ENCODE measurements at places on chromosomes 6 and 20.
A peak's percentile ranks its signal among the peaks of the same experiment; 100 is the strongest.

GRCh38 chr6:90319979-90320685 lies 23.5 kb upstream of the BACH2 start:
- DNase-seq = no peak

DNA sequence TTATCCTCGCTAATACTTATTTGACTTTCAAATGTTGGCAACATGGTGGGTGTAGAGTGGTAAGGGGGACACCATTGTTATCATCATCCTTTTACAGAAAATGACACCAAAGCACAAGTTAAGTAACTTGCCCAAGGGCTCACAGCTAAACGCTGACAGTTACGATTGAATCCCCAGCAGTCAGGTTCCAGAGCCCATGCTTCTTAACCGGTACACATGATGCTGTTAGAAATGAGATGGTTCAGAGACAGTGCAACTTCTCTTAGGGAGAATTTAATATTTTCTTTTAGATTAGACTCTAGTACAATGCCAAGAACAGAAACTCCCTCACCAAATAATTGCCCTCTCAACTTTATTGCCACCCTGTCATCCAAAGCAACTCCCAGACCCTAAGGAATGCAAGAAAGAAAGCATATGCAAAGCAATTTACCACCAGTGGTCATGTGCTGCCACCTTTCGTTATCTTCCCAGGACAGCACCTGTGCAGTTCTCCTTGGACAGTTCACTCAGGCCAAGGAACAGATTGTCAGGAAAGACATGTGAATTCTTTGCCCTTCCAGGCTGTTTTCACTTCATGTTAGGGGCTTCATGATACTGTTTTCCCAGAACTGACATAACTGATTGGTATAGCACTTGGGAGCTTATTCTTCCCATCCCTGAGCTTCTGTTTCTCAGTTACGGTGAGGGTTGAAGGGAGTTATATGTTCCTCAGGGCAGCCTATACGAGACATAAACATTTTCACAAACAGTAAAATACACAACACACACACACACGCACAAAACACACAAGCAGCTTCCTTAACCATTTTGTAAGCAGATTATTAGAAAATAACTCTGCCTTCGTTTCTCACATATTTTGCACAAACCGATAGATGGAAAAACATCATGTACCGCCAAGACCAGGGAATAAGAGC lies 5.1 kb downstream of the HLA-DMA start:
- DNase-seq = no peak

DNA sequence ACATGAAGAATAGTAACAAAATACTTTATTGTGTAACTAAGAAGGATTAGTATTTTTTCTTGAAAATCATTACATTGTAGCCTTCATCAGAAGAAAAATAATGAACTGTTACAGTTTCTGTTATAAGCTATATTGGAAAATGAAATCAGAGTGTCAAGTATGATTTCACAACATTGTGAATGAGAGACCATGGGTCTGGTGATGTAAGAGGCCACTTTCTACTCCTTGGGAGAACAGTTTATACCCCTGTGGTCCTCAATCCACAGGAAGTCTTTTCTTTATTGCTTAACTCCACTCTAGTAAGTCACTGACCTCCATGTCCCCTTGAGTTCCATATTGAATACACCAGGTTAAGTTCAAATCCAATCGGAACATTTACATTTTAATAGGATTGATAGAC lies 218.7 kb upstream of the FERMT1 start:
- DNase-seq = no peak

- DNase-seq = no peak
Measured at GRCh38 chr6:45658400-45658799, 280.7 kb upstream of the SUPT3H start.

DNA sequence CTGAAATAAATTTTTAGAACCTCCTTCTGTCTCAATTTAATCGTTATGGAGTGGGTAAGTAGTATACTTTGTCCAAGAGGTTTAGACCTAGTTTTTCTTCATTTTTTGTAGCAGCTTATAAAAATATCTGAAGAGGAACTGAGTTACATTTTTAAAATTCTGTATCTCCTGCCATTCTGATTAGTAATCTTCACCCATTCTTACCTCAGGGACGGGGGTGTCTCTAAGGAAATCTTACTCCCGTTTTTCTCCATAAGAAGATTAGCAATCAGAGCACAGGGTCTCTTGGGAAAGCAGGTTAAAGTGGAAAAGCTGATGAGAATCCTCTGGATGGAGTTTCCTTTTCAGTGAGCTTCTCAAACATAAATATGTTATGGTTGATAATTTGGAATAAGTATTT lies 259.3 kb upstream of the FAM83B start:
- no peak for DNase-seq

DNA sequence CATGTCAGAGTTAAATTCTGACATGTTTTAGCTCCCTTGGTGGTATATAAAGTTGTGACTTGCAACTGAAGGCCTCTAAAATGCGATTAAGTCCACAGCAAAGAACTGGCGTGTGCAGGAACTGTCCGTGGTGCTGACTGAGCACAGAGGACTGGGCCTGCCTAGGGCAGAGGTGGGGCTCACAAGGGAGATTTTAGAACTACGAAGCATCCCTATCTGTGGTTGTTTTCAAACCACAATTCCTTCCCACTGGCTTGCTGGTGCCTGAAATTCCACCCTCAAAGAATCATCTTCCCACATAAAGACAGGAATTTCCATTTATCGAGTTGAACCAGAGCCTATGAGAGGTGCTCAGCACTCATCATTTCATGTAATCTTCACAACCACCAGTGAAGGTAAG lies 30.1 kb downstream of the RIMS4 start:
- peak; percentile 26 for DNase-seq

DNA sequence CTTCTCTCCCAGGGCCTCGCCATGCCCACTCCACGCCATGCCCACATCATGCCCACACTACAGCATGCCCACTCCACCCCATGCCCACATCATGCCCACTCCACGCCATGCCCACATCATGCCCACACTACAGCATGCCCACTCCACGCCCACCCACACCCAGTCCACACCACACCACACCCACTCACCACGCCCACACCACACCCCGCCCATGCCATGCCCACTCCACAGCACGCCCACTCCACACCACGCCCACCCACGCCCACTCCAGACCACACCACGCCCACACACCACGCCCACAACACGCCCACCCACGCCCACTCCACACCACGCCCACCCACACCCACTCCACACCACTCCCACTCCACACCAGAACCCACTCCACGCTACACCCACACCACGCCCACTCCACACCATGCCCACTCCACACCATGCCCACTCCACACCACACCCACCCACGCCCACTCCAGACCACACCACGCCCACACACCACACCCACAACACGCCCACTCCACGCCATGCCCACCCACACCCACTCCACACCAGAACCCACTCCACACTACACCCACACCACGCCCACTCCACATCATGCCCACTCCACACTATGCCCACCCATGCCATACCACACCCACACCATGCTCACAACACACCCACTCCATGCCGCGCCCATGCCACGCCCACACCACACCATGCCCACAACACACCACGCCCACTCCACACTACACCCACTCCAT lies 88.6 kb downstream of the ERMARD start:
- no peak for DNase-seq

- DNase-seq = no peak
Measured at GRCh38 chr6:14802514-14803160, 443.2 kb upstream of the JARID2 start.

DNA sequence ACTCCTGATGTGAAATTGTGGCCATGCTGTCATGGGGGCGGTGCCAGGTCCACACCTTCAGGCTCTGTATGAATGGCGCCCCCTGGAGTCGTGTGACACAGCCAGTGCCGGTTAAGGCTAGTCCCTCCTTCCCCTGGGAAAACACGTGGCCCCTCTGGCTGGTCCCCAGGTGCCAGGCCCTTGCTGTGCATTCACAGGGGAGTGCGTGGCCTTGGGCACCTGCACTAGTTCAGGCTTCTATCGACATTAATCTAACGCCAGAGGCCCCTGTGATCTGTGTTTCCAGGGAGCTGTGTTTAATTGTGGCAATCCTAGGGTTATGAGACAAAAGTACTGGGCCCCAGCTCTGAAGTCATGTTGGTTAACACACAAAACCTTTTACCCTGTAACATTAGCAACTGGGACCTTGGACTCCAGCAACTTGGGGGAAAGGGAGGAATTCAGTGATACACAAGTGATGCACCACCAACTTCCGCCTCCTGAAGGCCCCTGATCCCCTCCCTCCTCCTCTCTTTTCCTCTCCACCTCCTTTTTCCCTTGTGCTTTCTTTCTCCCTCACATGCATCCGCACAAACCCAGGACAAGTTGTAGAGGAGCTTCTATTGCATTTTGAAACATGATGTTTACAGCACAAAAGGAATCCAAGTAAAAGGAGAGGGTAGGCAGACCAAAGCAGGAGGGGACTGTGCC lies 74.0 kb downstream of the SSR1 start:
- peak; percentile 50 for DNase-seq

DNA sequence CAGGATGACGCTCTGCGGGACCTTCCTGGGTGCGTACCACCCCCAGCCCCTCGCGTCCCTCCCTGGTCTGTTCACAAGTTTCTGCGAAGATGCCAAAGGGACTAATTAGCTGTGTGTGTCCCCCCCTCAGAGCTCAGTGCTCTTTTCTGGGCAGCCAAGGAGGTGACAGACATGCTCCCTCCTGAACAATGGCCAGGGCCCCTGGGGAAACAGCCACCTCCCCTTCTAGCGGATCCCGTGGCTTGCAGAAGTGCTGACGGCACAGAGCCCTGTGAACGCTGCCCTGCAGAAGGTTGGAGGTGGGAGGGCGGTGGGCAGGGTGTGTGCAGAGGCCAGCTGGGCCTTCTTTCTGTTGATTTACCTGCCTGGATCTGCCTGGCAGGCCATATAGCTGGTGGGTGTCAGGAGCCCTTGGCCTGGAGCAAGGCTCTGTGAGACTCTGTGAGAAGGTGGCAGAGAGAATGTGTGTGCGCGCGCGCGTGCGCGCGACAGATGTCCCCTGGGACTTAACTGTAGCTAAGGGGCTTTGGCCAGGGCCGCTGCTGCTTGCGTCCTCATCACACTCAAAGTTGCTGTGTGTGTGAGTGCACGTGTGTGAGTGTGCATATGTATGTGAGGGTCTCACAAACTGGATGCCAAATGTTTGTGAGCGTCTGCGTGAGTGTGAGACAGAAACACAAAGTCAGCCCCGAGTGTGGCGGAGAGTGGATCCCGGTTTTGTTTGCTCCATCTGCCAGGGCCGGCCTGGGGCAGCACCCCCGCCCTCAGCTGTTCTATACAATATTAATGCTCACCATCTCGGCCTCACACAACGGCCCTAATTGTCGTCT lies 3.5 kb upstream of the MYT1 start:
- DNase-seq = no peak

GRCh38 chr6:107132330-107132954 lies 17.1 kb upstream of the BEND3 start:
- no peak for DNase-seq

GRCh38 chr20:33812152-33812849 lies 1.2 kb downstream of the CHMP4B start:
- no peak for DNase-seq

DNA sequence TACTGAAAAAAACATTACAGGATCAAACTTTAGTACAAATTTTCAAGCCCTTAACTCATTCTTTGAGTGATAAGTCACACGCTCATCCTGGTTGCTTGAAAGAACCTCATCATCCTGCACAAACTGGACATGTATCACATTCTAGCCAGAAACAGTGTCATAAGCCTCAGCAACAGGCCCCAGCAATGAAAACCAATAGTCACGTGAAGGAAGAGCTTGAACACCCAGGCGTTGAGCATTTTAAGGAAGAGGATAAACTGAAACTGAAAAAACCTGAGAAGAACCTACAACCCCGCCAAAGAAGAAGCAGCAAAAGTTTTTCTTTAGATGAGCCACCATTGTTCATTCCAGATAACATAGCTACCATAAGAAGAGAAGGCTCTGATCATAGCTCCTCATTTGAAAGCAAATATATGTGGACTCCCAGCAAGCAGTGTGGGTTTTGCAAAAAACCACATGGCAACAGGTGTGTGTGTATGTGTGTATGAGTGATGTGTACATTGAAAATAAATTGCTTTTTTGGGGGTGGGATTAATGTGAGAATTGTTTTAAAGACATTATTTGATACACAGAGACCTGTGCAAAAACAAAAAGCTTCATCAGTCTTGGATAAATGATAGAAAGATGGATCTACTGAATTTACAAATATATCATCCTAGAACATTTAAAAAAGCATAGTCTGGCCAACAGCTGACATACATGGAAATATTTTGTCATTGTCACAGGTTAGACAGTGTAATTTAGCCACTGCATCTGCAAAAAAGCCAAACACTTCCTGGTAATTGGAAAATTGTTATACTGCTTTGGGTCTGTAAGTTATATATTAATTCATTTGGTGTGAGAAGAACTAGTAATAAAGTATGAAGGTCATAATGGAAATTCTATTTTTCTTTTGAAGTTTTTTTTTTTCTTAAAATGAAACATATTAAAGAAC lies 50.1 kb downstream of the PHF3 start:
- DNase-seq = peak; percentile 37

DNA sequence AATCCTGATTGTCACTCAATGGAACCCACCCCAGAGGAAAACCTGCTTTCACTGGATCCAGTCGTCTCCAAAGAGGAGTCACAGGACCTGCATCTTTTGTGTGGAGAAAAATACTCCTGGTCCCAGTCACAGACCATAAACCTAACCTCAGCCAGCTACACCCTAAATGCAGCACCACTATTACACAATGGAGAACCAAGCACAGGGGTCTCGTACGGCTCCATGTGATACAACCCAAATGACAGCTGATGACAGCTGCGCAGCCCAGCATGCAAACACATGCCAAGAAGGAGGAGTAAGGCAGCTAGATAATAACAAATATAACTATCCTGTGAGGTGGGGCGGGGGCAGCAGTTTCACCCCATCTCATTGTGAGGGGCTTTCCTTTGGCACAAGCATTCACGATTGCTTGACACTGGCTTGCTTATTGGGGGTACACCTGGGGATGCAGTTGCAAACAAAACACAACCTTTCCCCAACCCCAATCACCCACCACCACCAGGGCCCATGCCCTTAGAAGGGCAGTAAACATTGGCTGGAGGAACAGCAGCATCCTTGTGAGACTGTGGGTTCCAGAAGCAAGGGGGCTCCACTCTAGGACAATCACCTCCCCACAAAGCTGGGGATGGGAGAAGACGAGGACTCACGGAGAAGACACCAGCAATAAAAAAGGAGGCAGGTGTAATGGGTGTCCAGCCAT lies 51.5 kb downstream of the TRERF1 start:
- no peak for DNase-seq

- no peak for DNase-seq
Measured at GRCh38 chr20:45935416-45936046, 1.0 kb downstream of the PCIF1 start.

- DNase-seq = no peak
Measured at GRCh38 chr6:76633259-76633658, 560.8 kb upstream of the IMPG1 start.

- DNase-seq = no peak
Measured at GRCh38 chr6:16544006-16544405, 217.3 kb downstream of the ATXN1 start.
